ENCODE measurements at places on chromosomes 3 and 15. TPM values are rescaled to one million over a fixed set of nuclear protein-coding genes. Genes with fewer than 3 reads are reported as not detected.

GRCh38 chr15:85639752-85640381, 154.9 kb downstream of the KLHL25 start:
- H3K27ac ChIP-seq, result peak overlapping the region; percentile 24
- H3K36me3 ChIP-seq, result peaks cover 36% of the 10 kb centered on the region
- H3K4me3 ChIP-seq, result no peak overlapping the region
- peaks cover 88% of the 10 kb centered on the region for H3K4me1 ChIP-seq
- DNase-seq, result no peak
- H3K27me3 ChIP-seq, result no peaks in the 10 kb centered on the region

- peaks cover 7% of the 10 kb centered on the region for H3K36me3 ChIP-seq
- no peaks in the 10 kb centered on the region for H3K27me3 ChIP-seq
- H3K4me3 ChIP-seq, result peak overlapping the region; percentile 79
- H3K27ac ChIP-seq, result peak overlapping the region; percentile 92
- peaks cover 16% of the 10 kb centered on the region for H3K4me1 ChIP-seq
- DNase-seq, result peak; percentile 73
Measured at GRCh38 chr3:136250903-136251460, 842 bp downstream of the PCCB start.

GRCh38 chr3:71504250-71505036, 79.1 kb downstream of the FOXP1 start:
- no peaks in the 10 kb centered on the region for H3K27me3 ChIP-seq
- H3K4me1 ChIP-seq, result peaks cover 6% of the 10 kb centered on the region
- no peak overlapping the region for H3K4me3 ChIP-seq
- no peaks in the 10 kb centered on the region for H3K36me3 ChIP-seq
- no peak overlapping the region for H3K27ac ChIP-seq

DNA sequence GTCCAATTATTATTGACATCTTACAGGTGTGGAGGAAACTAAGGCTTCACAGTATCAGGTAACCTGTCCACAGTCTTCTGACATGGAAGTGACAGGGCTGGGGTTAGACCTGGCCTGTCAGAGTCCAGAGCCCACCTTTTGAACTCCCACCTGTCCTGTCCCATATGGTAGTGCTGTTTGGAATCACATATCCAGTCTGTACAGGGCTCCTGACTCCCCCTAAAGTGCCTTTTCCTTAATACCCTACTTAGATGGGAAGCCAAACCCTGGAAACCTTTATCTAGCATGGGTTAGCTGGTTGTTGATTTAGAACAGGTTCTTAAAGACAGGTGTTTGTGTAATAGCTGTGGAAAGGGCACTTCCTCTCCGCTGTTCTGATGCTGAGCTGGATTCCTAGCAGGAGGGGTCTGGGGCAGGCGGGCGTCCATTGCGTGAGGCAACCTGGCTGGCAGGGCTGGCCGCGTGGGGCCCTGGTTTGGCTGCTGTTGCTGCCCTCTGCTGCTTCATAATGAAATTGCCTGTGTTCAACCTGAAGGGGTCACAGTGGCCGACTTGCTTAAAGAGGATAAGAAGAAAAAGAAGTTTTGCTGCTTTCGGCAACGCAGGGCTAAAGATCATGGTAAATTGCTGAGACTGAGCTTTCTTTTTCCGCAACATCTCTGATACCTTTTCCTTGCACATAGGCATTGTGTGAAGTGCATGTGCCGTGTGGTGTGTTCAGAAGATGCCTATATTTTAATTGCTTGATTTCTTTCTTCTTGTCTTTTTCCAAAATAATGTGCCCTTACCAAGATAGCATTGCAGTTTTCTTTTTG, 136.2 kb downstream of the CHDH start:
- H3K4me1 ChIP-seq, result peaks cover 11% of the 10 kb centered on the region
- peak; percentile 53 for DNase-seq
- no peaks in the 10 kb centered on the region for H3K36me3 ChIP-seq
- H3K27ac ChIP-seq, result peak overlapping the region; percentile 75
- peaks cover 8% of the 10 kb centered on the region for H3K27me3 ChIP-seq

- no peak overlapping the region for H3K4me3 ChIP-seq
- no peaks in the 10 kb centered on the region for H3K27me3 ChIP-seq
- no peaks in the 10 kb centered on the region for H3K4me1 ChIP-seq
- H3K27ac ChIP-seq, result no peak overlapping the region
- H3K36me3 ChIP-seq, result no peaks in the 10 kb centered on the region
Measured at GRCh38 chr3:30332196-30333021, 274.0 kb upstream of the TGFBR2 start.

GRCh38 chr15:64634576-64635498, 140.6 kb downstream of the RBPMS2 start:
- H3K27me3 ChIP-seq, result no peaks in the 10 kb centered on the region
- peak overlapping the region; percentile 31 for H3K27ac ChIP-seq
- no peak overlapping the region for H3K4me3 ChIP-seq
- peaks cover 30% of the 10 kb centered on the region for H3K4me1 ChIP-seq
- no peaks in the 10 kb centered on the region for H3K36me3 ChIP-seq
- DNase-seq, result no peak

GRCh38 chr3:51353691-51354090, 31.4 kb upstream of the MANF start:
- no peaks in the 10 kb centered on the region for H3K27me3 ChIP-seq
- H3K4me1 ChIP-seq, result no peaks in the 10 kb centered on the region
- no peak overlapping the region for H3K27ac ChIP-seq
- no peak for DNase-seq
- no peaks in the 10 kb centered on the region for H3K36me3 ChIP-seq

ATP13A5 gene
- total RNA-seq, result not detected

MAP6D1 gene
- 3.5 TPM for total RNA-seq

CYP1A2 gene
- not detected for total RNA-seq

GOLGA6B gene
- not detected for total RNA-seq

HTR3E gene
- not detected for total RNA-seq

Data from heart left ventricle (tissue), 16 donors.